ENCODE measurements at places on chromosomes 7 and 10. TPM values are rescaled to one million over a fixed set of nuclear protein-coding genes. Genes with fewer than 3 reads are reported as not detected.

Gene SPDYE16
- polyA plus RNA-seq, result 1.1 TPM

DNA sequence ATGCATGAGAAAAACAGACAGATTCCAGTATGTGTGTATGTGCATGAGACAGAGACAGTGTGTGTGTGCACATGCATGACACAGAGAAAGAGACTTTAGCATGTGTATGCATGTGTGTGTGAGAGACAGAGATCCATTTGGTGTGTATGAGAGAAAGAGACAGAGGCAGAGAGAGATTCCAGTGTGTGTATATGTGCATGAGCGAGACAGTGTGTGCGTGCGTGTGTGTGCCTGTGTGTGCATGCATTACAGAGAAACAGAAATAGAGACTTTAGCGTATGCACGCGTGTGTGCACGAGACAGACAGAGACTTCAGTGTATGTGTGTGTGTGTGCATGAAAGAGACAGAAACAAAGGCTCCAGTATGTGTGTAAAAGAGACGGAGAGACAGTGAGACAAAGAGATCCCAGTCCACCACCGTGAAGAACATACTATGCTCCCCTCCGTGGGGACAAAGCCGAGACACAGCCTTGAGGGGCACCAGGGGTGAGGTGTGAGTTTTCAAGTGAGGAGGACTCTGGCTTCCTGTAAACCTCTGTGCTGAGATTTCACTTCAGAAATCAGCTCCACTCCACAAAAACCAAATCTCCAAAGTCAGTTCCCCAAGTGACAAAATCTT lies 188.9 kb downstream of the GRID1 start:
- DNase-seq, result no peak

Gene NPY
- 7.0 TPM for polyA plus RNA-seq

Gene POP7
- 216 TPM for polyA plus RNA-seq

DNA sequence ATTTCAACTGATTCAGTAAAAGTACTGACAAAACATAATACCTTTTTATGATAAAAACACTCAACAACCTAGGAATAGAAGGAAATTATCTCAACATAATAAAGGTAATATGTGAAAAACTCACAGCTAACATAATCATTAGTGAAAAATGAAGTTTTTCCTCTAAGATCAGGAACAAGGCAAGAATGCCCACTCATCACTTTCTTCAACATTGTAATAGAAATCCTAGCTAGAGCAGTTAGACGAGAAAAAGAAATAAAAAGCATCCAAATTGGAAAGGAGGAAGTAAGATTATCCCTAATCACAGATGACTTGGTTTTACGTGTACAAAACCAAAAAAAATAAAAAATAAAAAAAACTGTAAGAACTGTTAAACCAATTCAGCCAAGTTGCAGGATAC lies 58.6 kb downstream of the R3HCC1L start:
- DNase-seq, result no peak

Gene ZNF853
- 0.32 TPM for polyA plus RNA-seq

Measured in GM23338 (cell line).